SIG-M5 (cell line): ENCODE measurements at places on chromosomes 3 and 15.

DNA sequence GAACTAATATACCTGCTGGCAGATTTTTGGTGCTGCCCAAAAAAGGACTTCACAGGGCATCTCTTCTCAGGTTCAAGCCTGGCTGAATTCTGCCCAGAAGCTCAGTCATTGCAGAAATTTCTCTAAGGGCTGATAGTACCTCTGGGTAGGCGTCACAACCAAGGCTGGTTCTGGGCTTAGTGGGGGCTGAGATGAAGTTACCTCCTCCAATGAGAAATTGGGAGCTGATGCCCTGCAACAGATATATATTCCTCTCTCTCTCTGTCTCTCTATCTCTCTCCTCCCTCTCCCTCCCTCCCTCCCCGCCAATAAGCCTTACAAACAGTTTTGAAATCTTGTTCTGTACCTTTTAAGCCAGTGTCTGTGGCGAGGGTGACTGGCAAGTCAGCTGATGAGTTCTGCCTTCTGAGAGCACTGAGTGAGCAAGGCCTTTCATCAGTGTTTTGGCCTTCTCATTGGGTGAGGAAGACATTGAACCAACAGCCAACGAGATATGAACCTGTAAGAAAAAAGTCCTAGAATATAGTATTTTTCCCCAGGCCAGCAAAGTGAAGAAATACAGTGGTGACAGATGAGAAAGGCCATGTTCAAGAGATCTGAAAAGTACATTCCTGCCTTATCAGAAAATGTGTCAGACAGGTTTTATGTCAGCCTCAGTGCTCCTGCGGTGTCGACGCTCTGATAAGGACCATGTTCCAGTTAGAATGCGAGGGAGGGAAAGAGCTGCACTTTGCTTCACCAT lies 45.5 kb downstream of the TMEM39A start:
- no peak for DNase-seq

- DNase-seq, result no peak
These were observed 978 bp upstream of the CMC1 start for GRCh38 chr3:28240441-28240840.

GRCh38 chr3:12507591-12508281 lies 23.5 kb downstream of the TSEN2 start:
- DNase-seq, result no peak

GRCh38 chr3:129576514-129577352 lies 29.7 kb downstream of the PLXND1 start:
- no peak for DNase-seq

DNA sequence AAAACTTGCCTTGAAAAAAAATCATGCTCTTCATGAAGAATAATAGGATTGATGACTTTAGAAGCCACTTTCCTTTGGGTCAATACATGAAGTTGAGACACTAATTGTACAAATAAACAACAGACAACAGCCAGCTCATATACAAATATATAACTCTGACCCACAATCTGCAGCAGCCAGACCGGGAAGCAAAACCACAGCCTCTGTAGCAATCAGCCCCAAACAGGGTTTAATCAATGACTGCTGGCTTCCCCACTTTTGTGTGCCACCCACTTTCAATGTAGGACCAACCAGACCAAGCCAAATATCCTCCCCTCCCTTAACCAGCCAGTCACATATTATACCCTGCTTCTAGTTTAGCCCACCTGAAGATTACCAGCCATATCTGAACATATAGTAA lies 39.0 kb downstream of the IFT57 start:
- no peak for DNase-seq

- no peak for DNase-seq
These were observed 25.0 kb upstream of the SCN10A start for GRCh38 chr3:38840987-38841386.

GRCh38 chr3:10454907-10455544 lies 50.4 kb downstream of the ATP2B2 start:
- no peak for DNase-seq

DNA sequence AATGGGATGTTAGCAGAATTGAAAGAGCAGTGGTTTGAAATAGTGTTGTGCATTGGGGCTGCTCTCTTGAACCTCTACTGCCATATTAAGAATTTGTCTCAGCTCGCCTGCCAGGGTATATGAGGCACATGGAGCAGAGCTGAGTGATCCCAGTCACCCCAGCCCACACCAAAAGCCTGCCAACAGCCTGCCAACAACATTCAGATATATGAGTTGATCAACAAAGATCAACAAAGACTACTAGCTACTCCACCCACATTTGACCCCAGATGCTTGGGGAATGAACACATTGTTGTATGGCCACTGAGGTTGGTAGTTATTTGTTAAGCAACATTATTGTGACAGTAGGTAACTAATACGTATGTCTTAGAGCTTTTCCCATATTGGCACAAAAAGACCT lies 570.9 kb upstream of the IL12A start:
- no peak for DNase-seq

- DNase-seq, result no peak
These were observed 572.2 kb upstream of the LMCD1 start for GRCh38 chr3:7929319-7929889.

DNA sequence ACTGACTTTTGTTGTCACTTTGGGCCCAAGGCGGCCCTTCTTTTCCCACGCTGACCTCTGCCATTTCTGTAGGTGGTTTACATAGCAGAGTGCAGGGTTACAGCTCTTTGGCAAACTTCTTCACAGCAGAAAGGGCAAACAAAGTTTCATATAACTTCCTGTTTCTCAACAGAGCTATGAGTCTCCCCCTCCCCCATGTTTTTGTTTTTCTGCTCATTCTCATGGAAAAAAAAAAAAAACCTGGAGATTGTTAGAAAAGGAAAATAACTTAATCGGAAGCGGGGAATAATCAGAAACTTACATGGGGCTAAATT lies 342.0 kb upstream of the NR2F2 start:
- DNase-seq, result no peak

GRCh38 chr3:40753291-40753770 lies 228.6 kb downstream of the ZNF621 start:
- no peak for DNase-seq

DNA sequence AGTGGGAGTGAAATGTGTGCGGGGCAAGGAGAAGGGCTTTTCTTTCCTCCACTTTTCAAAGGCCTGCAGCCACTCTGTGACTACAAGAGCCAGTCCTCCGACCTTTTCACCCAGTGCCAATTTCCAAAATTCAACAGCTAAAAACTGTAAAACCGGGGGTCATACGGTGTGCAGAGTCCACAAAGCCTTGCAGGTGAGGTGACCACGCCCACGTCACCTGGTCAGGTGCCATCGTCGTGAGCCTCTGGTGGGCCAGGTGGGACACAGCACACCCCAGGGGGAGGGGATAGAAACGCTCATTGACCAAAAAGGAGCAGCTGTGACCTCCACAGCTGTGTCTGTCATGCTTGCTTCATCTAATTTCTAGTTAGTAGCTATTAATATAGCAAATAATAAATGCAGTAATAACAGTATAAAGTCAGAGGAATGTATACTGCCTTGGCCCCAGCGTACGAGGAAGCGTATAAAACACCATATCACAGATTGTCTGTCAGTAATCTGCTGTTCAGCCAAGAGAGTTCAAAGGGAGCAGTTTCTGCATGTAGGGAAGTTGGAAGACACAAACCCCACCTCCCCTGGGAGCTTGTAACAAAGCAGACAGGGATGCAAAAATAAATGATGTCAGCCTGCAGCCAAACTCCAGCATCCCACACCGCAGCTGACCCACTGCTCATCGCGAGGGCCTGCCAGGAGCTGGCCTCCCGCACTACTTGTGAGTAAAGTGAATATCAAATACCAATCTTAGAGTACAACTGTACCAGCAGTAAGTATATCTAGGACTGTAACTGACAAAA lies 86.7 kb downstream of the VGLL4 start:
- DNase-seq, result no peak

DNA sequence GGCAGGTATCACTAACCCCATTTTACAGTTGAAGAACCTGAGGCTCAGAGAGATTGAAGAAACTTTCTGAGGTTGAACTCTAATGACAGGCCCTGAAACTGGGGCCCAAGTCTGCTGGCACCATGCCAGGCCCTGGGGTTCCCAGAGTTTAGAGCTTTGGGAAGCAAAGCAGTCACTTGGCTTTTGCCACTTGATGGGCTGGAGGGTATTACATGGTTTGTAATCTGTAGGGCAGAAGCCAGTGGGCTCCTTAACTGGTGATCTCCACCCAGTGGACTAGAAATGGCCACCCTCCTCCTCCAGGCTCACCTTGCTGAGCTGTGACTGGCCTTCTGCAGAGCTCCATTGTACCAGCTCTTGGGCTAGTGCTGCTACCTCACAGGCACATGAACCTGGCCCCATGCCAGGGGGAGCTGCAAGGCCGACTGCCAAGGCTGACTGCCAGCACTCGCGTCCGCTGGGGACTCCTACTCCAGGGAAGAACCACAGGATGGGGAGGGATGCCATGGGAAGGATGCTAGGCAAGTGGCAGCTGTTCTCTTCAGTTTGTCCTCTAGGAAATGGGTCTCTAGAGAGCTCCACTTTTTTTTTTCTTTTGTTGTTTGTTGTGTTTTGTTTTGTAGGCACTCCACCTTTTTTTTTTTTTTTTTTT lies 104.8 kb downstream of the ETFA start:
- no peak for DNase-seq

- DNase-seq, result no peak
These were observed 107.2 kb upstream of the ALDH1A3 start for GRCh38 chr15:100772478-100772877.
